ENCODE measurements at places on chromosomes 5 and 9.

DNA sequence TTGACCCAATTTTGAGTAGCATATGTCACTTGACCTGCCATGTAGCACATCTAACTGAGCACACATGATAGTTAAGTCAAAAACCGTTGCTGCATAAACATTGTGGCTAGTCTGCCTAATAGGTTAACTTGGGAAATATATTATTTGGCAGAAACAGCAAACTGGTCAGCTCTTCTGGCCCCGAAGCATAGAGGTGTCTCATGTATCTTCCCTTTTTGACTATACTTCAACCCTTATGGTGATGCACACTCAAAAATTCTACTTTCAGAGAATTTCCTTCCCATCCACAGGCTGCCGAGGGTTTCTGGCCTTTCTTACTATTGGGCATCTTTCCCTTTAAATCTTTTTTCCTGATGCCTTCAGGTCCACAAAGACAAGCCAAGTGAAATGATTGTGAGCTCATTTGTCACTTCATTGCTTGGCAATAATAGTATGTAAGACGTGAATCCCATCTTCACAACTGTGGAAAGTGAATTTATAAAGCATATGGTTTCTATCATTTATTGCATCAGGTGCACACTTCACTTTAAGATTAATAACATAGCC, 41.2 kb downstream of the MOCS2 start:
- no peak overlapping the region for H3K27ac ChIP-seq
- peaks cover 36% of the 10 kb centered on the region for H3K4me1 ChIP-seq
- no peak for DNase-seq
- H3K36me3 ChIP-seq, result peaks cover 74% of the 10 kb centered on the region

DNA sequence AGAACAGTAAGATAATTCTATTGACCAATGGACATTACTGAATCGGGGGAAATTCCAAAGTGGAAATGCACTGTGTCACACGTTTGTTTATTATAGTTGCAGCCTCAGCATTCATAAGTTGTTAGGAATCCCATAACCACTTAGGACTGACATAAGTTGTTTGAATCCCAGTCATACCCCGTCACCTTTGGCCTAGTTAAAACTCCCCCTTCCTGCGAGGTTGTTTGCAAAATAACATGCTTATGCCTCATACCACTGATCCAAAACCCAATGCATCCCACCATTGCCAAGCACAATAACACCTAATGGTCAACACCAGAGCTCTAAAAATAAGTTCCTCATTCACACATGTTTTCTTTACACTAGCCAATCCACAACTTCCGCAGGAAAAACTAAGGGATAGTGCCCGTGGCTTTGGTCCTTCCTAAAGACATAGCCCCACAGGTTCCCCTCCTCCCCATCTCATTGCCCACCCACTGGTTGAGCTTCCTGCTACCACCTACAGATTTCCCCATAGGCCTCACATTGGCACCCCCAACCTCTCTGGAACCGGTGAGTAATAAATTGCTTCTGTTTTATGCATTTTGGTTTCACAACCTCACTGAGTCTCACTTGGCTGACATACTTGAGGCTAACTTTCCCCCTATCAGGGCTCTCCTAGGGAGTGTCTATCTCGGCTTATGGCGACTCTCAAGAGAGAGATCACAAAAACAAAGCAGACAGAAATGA, 42.3 kb upstream of the MUSK start:
- H3K36me3 ChIP-seq, result no peaks in the 10 kb centered on the region
- H3K27me3 ChIP-seq, result no peaks in the 10 kb centered on the region
- H3K4me1 ChIP-seq, result peaks cover 3% of the 10 kb centered on the region
- H3K4me3 ChIP-seq, result no peak overlapping the region
- DNase-seq, result no peak
- H3K27ac ChIP-seq, result no peak overlapping the region

DNA sequence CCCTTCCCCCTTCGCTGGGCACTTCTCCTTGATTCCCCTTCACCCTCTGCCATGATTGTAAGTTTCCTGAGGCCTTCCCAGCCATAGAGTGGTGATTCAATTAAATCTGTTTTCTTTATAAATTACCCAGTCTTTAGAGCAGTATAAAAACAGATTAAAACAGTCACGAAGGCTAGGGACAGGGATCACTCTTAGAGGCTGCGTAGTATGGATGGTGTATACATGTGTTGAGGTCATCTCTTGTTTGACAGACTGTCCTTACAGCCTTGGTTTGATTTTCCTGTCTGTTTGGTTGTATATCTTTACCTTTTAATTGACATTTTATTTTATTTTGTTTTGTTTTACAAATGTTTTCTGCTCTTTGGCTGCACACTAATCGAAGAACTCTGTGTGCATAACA, 1155.7 kb upstream of the CDH18 start:
- H3K4me1 ChIP-seq, result no peaks in the 10 kb centered on the region
- no peak overlapping the region for H3K4me3 ChIP-seq
- H3K36me3 ChIP-seq, result no peaks in the 10 kb centered on the region
- no peak overlapping the region for H3K27ac ChIP-seq
- no peaks in the 10 kb centered on the region for H3K27me3 ChIP-seq

DNA sequence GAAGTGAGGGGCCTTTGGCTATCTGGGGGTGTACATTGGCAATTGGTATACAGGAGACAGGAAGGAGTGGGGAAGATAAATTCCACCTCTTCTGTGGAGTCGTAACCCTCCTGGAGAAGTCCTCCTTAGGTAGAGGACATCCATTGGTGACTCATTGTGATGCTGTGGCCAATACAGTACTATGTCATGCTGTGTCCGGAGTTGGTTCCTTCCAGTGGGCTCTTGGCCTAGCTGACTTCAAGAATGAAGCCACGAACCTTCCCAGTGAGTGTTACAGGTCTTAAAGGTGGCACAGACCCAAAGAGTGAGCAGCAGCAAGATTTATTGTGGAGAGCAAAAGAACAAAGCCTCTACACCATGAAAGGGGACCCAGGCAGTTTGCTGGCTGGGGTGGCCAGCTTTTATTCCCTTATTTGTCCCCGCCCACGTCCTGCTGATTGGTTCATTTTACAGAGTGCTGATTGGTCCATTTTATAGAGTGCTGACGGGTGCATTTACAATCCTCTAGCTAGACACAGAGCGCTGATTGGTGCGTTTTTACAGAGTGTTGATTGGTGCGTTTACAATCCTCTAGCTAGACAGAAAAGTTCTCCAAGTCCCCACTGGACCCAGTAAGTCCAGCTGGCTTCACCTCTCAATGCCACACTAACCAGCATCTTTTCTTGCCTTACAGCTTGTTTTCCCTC, 37.3 kb upstream of the FBP1 start:
- DNase-seq, result no peak
- H3K27ac ChIP-seq, result no peak overlapping the region
- H3K4me3 ChIP-seq, result no peak overlapping the region
- H3K4me1 ChIP-seq, result no peaks in the 10 kb centered on the region
- H3K27me3 ChIP-seq, result peaks cover 41% of the 10 kb centered on the region
